Kidney epithelial cell (primary cell): ENCODE measurements at places on chromosomes 7 and 10.

DNA sequence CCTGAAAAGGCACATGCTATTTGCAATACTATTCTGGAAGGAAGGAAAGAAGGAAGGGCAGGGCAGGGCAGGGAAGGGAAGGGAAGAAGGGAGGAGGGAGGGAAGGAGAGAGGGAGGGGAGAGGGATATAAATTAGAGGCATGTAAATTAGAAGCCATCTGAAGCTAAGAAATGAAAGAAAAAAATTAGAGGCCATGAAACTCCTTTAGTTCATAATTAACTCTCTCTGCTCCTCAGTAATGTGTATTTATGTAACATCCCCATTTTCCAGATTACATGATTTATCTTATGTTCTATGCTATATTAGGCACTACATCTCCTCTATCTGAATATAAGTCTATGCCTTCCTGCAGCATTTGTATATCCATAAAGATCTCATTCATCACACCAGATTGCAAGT, 12.7 kb upstream of the JCAD start:
- no peak for DNase-seq

- no peak for DNase-seq
These were observed 23.3 kb downstream of the PRTFDC1 start for GRCh38 chr10:24929056-24929544.

- DNase-seq: no peak
These were observed 55.3 kb downstream of the TCF7L2 start for GRCh38 chr10:113005380-113005779.

GRCh38 chr10:34655286-34656170, 159.6 kb downstream of the PARD3 start:
- DNase-seq: peak; percentile 39

- peak; percentile 41 for DNase-seq
These were observed 16.0 kb downstream of the PAPSS2 start for GRCh38 chr10:87675396-87676376.

DNA sequence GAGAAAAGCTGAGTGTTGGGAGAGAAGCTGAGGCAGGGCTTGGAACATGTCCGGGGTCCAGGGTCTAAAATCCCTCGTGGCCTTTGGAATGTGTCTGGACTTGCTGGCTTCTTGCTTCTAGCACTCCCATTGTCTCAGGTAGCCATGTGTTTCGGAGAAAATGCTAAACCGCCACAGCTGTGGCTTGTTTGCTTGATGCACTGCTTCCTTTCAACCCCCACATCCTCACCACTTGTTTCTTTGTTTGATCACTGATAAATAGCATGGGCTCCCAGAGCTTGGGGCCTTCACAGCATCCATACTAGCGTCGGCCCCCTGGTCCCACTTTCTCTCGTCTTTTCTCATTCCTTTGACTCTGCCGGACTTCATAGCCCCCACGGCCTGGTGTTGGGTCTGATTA, 102.7 kb downstream of the ANKRD26 start:
- DNase-seq: no peak

- DNase-seq: no peak
These were observed 288.3 kb upstream of the MKLN1 start for GRCh38 chr7:131039355-131039762.

- no peak for DNase-seq
These were observed 45.3 kb upstream of the RAPGEF5 start for GRCh38 chr7:22402250-22402649.
